ENCODE measurements at places on chromosomes 6 and 20.

- no peak for DNase-seq
Measured at GRCh38 chr6:19562468-19562867, 274.7 kb upstream of the ID4 start.

GRCh38 chr6:166466178-166467122, 83.7 kb upstream of the MPC1 start:
- no peak for DNase-seq

GRCh38 chr20:36237477-36237876, 1.2 kb downstream of the AAR2 start:
- DNase-seq: no peak

DNA sequence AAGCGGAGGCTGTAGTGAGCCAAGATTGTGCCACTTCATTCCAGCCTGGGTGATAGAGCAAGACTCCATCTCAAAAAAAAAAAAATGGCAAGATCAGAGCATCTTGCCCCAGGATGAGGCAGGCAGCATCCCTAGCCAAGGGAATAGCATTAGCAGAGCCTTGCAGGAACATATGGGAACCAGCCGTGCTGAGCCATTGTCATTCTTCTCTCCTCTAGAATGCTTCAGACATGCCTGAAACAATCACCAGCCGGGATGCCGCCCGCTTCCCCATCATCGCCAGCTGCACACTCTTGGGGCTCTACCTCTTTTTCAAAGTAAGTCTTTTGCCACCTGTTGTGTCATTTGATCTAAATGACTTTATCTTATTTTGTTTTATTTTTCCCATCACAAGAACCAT, 13.0 kb downstream of the HM13 start:
- DNase-seq: no peak

DNA sequence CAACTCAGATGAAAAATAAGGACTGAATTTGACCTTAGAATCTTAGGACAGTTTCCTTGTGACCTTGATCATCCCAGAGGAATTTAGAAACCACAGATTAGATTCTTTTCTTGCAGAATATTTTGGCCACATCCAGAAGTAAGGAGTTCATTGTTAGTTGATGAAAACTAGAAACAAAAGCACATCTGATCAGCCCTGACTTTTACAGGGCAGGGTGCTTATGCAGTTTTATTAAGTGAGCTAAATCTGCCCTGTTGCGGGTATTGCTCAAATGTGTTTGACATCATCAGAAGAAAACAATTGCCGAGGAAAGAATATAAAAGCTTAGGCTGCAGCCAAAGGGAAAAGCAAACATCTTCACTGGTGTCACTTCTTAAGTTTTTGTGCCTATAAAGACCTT, 100.8 kb downstream of the MTFR2 start:
- no peak for DNase-seq

GRCh38 chr6:8536122-8536521, 100.8 kb upstream of the SLC35B3 start:
- no peak for DNase-seq

DNA sequence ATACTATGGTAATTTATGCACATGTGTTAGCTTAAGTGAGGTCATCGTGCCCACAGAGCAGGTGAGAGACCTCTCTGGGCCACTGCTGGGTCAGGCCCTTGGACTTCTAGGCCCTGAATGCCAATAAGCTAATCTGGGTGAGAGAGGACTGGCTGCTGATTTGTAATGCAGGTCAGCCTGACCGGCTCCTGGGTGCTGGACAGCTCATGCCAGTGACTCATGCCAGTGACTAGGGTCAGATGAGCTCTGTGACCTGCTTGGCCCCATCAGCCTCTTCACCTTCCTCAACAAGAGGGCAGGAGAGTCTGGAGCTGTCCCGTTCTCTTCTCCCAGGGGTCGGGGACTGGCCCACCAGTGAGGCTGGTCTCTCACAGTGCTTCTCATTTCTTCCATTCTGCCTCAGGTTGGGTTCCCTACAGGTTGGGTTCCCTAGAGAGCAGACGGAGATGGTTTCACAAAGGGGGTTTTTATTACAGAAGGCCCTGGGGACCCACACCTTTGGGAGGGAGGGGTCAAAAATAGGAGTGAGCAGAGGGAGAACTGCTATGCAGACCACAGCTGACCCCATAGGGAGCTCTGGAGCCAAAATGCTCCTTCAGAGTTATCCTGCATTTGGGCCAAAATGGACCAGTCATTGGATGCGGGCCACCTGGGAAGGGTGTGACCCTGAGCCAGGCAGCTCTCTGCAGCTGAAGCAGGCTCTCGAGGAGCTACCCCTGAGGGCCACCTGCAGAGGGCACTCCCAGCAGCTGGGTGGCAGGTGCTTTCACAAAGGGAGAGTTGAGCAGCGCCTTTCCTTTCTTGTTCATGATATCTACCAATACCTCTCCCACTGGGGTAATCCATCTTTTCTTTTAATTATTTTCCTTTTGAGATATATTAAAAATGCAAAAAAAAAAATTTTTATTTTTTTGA, 2.2 kb upstream of the OXT start:
- DNase-seq: no peak

- no peak for DNase-seq
Measured at GRCh38 chr6:339480-339879, 47.2 kb downstream of the DUSP22 start.

DNA sequence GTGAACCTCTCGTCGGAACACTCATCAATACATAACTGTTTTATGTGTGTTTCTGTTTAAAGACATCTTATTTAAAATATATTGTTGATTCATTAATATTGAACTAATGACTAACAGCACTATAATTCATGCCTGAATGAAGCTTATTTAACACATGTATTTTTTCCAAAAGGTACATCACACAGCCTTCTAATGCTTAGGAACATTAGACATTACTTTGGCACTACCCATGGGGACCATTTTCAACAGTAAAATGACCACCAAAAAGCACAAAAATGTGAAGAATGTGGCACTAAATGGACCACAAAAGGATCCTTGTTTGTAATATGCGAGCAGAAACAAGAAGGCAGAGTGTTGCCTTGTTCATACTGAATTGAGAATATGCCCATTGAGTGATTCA, 109.2 kb downstream of the CEP57L1 start:
- DNase-seq: no peak

- no peak for DNase-seq
Measured at GRCh38 chr6:64482631-64483030, 847.0 kb downstream of the PHF3 start.

DNA sequence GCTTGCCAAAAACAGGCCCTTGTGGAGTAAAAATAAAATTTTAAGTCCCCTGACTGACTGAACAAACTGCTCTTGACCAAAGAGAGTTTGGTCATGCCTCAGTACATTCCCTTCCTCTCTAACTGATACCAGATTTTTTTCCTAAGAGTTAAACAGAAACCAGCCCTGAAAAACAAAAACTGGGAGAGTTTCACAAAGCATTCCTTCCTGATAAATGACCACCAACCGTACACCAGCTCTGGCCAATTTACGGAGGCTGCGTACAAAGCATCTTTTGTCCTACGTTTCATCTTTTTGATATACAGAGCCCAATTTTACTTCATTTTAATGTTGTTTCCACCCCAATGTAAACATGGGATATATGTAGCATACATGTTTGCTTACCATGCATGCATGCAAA, 477.4 kb upstream of the HTR1E start:
- no peak for DNase-seq

DNA sequence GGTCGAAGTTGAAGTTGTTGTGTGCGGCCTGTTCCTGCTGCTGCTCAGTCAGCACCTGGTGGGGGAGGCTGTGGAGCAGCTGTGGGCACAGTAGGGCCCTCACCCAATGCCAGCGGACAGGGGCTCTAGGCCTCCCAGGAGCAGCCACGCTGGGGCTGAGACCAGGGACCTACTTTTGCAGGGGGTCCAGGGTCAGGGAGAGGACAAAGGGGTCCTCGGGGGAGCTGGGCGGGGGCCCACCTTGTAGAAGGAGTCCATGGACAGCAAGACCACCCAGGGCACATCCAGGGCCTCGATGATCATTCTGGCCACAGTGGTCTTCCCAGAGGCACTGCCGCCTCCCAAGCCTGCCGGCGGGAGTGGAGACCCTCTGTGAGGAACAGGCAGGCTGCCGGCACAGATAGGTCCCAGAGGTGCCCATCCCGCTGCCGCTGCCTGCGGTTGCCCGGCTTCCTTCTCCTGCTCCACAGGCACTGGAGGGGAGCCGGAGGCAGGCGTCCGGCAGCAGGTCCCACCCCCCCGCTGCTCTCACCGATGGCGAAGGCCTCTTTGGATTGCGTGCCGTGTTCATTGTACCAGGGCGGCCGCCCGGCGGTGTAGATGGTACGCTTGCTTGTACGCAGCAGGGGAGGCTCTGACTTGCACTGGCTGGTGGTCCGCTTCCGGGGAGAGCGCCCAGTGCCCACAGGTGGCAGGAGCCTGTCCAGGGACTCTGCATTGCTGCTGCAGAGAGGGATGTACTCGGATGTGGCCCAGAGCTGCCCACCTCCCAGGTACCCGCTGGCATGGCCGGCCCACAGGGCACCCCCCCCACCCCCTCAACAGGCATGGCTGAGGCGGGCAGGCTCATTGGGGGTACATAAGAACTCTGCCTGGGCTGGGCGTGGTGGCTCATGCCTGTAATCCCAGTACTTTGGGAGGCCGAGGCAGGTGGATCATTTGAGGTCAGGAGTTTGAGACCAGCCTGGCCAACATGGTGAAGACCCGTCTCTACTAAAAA, 10.0 kb downstream of the UCKL1 start:
- no peak for DNase-seq

GRCh38 chr20:12321736-12322135, 404.0 kb downstream of the BTBD3 start:
- no peak for DNase-seq

GRCh38 chr6:106146852-106147351, 60.8 kb downstream of the PRDM1 start:
- no peak for DNase-seq

DNA sequence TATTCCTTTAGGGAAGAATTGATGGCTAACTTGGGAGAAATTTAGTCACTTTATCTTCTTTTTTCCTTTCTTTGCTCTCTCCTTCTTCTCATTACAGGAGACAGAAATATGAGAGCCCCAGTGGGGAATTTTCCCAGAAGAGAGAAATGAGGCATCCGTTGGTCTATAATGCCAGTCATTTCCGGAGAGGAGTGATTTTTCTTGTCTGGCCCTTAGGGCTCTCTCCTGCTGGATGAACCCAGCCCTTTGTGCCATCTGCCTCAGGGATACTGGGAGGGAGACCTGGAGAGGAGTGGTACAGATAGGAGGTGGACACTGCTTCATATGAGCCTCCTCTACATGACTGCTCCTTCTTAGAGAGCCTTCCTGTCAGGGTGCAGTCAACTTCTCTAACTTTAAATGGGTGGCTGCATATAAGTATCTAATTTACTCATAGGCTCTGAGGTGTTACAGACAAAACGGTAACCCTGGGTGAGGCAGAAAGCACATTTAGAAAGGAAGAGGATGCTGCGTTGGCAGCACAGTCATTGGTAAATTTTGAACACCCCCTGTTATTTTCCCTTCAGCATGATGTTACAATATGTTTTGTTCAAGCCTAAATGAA, 21.9 kb downstream of the RIMS1 start:
- DNase-seq: no peak

DNA sequence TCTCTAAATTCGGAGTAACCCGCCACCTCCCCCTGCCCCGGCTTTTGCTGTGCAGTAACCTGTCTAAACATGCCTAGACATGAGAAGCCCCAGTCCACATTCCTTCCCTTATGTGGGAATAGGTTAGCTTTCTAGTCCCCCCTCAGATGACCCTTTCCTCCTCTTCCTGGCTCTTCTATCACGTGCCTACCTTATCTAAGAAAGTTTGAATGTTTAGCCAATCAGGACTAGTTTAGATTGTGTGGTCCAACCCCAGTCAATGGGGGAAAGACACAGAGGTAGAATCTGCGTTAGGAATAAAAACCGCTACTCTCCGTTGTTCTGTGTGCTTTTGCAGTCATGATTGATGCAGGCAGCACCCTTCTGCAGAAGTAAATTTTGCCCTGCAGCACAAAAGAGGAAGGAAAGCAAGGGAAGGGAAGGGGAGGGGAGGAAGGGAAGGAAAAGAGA, 69.0 kb upstream of the CD93 start:
- DNase-seq: no peak

DNA sequence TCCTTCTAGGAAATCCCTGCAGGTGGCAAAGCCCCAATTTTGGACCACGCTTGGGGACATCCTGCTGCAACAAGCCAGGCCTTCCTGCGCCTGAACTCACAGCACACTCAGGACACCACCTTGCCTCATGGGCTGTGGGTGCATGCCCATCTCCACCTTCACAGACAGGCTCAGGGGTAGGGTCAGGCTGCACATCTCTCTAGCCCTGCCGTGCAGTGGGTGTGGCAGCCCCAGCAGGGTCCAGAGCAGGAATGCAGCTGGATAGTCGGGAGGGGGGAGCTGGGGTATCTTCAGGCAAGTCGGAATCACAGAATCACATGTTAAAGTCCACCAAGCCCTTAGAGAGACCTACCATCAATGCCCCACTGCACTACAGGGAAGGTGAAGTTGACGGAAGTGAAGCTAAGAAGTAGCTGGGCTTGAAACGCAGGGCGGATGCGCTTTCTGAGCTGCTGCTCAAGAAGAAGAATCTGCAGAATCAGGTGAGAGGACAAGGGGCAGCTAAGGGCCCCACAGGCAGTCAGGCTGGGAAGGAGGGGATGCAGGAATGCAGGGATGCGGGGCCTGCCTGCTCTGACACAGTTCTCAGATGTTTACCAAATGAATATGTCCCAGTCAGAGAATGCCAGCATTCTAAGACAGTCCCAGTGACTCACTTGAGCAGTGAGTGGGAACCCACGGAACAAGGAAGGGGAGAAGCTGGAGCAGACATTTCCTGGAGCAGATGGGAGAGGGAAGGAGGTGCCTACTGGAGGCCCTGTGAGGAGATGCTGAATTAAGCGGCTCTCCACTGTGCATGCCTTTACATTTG, 11.3 kb downstream of the SERPINB6 start:
- no peak for DNase-seq

DNA sequence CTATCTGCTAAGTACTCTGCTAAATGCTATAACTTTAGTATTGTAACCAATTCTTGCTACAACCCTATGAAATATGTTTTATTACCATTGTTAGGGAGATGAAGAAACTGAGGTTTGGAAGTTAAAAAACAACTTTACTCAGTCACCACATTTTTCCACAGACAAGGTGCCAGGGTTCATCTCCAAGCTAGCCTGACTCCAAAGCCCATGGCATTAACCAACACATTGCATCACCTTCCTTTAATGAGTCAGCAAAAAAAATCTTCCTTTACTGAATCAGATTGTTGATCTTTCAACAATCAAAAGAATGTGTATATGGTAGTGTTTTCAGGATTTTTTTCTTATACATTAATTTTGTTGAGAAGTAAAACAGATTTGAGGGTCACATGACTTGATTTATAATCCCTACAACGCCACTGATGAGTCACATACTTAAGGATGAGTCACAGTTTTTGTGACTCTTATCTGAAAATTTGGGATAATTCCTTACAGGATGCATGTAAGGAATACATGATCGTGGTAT, 41.5 kb downstream of the MAN1A1 start:
- DNase-seq: no peak

GRCh38 chr6:50608421-50608820, 104.9 kb upstream of the TFAP2D start:
- DNase-seq: no peak

Measured in stimulated activated naive CD4-positive, alpha-beta T cell treated with Interleukin-2 at 50 U/mL for 16 hours (primary cell).